ENCODE measurements at places on chromosomes 1 and 21.

GRCh38 chr1:167909691-167910180 is 4.2 kb downstream of the ADCY10 start:
- DNase-seq = no peak

- no peak for DNase-seq
Measured at GRCh38 chr1:223087291-223088255, 55.5 kb downstream of the TLR5 start.

DNA sequence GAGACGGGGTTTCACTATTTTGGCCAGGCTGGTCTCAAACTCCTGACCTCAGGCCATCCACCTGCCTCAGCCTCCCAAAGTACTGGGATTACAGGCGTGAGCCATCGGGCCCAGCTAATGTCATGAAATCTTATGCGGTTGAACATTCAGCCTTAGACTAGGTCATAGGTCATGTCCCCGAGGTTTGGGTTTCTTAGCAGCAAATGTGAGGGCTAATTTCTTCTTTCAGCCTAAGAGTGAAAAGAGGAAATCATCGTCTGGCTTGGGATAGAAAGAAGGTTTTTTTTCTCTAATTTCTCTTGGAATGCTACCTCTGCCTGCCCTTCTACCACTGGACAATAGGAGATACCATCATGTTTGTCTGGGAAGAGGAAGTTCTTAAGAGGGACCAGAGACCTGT is 18.0 kb upstream of the PIK3CD start:
- DNase-seq = no peak

- DNase-seq = no peak
Measured at GRCh38 chr1:204871405-204872037, 859 bp downstream of the NFASC start.

DNA sequence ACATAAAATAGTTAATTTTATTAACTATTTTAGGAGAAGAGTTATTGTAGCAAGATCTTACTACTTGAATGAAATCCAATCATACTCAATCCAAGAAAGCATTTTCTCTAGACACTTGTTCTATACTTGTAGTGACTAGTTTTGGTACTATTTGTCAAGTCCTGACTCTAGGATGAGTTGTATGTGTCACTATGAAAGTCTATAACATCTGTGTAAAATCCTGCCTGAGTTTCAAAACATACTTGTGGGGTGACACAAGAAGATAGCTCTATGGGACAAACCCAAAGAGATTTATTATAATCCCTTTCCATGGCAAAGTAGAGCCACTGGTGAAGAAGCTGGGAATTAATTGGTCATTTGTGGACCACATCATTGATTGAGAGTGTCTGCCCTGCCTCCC is 1042.2 kb upstream of the ADGRL4 start:
- no peak for DNase-seq

DNA sequence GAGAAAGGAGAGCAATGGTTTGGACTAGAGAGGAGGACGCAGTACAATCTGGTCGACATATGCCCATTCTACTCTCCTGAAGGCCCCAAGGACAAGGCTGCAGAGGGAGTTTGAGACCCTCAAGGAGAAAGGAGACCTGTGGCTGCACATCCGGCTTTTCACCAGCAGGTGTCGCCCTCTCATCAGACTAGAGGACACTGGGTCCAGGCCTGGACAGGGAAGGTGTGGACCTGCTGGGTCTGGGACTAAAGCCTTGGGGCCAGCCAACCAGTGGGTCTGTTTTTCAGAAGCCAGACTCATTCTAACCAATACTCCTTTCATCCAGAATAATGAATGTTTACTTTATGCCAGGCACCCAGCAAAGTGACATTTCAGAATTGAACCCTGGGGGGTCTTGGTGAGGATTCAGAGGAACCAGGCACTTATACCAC is 5.0 kb downstream of the SRARP start:
- DNase-seq = peak; percentile 64

- DNase-seq = no peak
Measured at GRCh38 chr1:186234976-186235686, 139.9 kb downstream of the TPR start.

- DNase-seq = no peak
Measured at GRCh38 chr1:172229942-172230341, 190.5 kb upstream of the C1orf105 start.

Data from CD4-positive, alpha-beta T cell treated with Interleukin-15 for 1 hour (primary cell).